ENCODE measurements at places on chromosomes 4 and X. TPM values are rescaled to one million over a fixed set of nuclear protein-coding genes. Genes with fewer than 3 reads are reported as not detected.

The SHROOM2 gene
- total RNA-seq, result 5.7 TPM

The CXCL13 gene
- not detected for total RNA-seq

The FAM9C gene
- total RNA-seq, result not detected

The RTL3 gene
- total RNA-seq, result under 0.01 TPM

The POU4F2 gene
- total RNA-seq, result not detected

The TKTL2 gene
- total RNA-seq, result not detected

All from endothelial cell of coronary artery (primary cell).